Endothelial cell of umbilical vein (primary cell): ENCODE measurements at places on chromosomes 6 and 20. TPM values are rescaled to one million over a fixed set of nuclear protein-coding genes. Genes with fewer than 3 reads are reported as not detected.

The GPR63 gene
- polyA plus RNA-seq: 0.03 and 0.06 TPM in 2 replicates

The SLC17A3 gene
- not detected in 2 replicates for polyA plus RNA-seq

GRCh38 chr6:150881911-150882481, 16.5 kb downstream of the MTHFD1L start:
- DNase-seq: peak; percentile 98

The PRSS35 gene
- polyA plus RNA-seq: not detected in 2 replicates

- DNase-seq: no peak
Measured at GRCh38 chr6:131968656-131969055, 17.5 kb upstream of the CCN2 start.

The SOBP gene
- polyA plus RNA-seq: 0.30 and 0.35 TPM in 2 replicates

DNA sequence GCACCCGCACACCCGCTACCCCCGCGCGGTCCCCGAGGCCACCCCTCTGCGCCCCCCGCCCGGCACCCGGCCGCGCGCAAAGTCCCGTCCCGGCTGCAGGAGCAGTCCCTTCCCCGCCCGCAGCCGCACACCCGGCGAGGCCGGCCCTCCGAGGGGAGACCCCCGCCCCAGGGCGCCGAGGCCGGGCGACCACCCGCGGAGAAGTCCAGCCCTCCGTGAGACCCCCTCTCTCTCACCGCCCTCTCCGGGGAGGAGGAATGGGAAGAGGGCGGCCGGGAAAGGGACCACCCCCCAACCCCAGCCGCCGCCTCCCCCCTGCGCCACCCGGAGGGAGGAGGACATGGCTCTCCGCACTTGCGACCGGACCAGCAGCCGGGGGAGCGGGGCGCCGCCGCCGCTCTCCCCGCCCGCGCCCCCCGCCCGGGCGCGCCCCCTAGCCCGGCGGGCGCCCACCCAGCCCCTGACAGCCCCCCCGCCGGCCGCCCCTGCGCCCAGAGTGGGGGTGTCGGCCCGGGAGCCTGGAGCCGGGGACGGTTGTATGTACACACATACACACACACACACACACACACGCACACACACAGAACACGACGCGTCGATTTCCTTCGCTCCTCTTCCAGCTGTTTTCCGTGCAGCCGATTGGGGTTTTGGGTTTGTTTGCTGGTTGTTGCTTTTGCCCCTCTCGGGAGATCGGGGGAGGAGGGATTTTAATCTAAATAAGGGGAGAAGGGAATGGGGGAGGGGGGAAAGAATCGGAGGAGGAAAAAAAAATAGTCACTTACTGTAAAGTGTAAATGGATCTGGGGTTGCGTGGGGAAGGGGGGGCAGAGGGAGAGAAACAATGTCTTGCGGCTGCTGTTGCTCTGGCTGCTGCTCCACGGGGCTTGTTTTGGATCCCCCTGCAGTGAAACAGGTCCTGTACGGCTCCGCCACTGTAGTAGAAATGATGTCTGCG, at the start of gene ATXN1:
ATXN1 (minus strand) TSS at position 945 of the 955 bp plus-strand sequence.
- peak; percentile 69 for DNase-seq

- no peak for DNase-seq
Measured at GRCh38 chr6:7328243-7328642, 15.2 kb upstream of the SSR1 start.

DNA sequence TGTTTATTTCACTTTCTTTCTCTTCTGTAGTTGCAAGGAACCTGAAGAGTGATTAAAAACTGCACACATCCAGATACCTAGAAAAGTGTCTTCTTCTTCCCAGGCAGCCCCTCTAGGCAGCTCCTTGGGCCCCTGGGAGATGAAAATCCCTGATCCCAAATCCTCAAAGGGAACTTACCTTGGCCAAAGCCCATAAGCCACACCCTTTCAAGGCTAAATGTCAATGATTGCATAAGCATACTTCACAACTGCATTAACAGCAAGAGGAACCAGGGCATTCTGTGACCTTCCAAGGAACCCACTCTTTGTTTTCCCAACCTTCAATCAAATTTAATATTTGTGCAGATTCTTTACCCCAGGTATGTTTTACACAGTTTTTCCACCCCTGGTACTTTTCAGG, 4.4 kb upstream of the HMGN3 start:
- no peak for DNase-seq

DNA sequence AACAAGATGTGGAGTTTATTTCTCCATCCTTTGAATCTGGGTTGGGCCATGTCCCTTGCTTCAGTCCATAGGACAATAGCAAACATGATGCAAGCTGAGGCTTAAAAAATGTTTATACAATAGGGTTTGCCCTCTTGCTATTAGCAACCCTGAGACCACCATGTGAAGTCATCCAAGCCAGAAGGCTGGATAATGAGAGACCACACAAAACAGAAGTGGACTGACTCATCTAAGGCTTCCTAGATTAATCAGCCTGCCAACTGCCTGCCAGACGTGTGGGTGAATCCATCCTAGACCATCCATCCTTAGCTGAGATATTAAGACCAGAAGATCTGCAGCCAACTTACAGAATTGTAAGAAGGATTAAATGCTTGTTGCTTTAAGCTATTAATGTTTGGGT, 38.1 kb upstream of the ISM1 start:
- no peak for DNase-seq

The PHACTR3 gene
- not detected in 2 replicates for polyA plus RNA-seq

DNA sequence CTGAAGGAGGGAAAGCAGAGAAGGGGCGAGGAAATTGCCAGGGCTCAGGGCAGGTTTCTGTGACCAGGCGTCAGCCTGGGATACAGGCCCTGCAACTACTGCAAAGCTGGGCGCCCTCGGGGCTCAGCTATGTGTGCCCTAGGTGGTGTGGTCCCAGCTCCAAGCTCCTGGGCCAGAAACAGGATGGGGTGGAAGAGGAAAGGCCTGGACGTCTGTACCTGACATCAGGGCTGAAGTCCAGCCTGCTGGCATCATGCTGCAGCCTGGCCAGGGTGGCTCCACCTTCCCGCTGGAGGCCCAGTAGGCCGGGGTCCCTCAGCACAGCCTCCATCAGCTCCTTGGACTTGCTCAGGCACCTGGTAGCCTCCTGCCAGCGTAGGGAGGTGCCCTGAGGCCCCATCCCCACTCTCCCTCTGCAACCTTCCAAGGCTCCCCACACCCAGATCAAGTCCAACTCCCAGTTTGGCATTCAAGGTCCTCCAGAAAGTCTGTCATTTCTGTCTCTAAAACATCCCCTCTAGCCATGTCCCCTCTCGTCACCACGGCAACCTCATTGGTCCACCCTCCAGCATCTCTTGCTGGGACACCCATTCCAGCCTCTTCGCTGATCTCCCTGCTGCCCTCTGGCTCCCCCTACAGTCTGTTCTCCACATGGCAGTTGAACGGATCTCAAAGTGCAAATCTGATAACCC, 38.2 kb downstream of the KIAA1755 start:
- peak; percentile 65 for DNase-seq

GRCh38 chr6:169917153-169917552, 165.7 kb downstream of the ERMARD start:
- DNase-seq: no peak

The MYBL2 gene
- polyA plus RNA-seq: 32.1 and 35.7 TPM in 2 replicates
